ENCODE measurements at places on chromosomes 1 and 21.
A peak's percentile ranks its signal among the peaks of the same experiment; 100 is the strongest.

- DNase-seq = no peak
These were observed 11.3 kb upstream of the NUP210L start for GRCh38 chr1:154166207-154166606.

DNA sequence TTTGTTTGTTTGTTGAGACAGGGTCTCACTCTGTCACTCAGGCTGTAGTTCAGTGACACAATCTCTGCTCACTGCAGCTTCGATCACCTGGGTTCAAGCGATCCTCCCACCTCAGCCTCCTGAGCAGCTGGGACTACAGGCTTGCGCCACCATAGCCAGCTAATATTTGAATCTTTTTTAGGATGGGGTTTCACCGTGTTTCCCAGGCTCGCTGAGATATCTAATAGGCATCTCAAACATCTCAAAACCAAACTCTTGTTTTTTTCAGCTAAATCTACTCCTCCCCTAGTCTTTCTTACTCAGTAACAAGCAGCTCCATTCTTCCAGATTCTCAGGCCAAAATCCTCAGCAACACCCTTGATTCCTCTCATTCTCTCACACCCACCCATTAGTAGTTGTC, 22.0 kb upstream of the SRRM1 start:
- DNase-seq = no peak

DNA sequence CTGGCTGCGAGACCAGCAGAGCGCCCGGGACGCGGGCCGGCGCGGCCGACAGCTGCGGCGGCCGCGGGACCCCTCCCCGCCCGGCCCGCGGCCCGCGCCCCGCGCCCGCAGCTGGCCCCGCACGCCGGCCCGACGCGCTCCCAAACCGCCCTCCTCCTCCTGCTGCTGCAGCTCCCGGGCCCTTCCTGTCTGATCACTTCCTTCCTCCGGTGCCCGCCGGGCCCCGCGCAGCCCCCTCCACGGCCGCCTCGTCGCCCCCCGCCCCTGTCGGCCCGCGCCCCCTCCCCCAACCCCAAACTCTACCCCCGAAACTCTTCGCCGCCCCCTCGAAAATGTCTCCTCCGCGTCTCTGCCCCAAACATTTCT, 594 bp downstream of the LUZP1 start:
- peak; percentile 31 for DNase-seq

DNA sequence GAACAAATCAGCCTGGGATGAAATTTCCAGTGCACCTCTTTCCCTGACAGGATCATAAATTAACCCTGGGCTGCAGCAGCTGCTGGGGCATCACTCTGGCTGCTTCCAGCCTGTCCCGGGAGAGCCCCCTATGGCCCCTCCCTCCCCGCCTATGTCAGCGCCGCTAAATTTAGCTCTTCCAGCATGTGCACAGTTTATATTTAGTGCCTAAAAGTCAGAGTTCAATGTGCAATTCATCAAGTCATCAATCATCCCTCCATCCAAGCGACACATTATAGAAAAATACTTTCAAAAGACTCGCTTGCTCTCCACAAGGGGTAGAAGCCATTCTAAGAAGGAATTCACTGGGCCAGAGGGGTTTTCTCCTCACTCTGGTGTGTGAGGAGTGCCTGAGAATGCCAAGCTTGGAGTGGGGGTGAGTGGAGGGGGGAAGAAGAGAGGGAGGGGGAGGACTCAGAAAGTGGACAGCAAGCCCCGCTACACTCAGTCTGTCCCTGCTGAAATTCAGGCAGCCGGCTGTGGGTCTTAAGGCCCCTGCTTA, 37.4 kb downstream of the XCL1 start:
- no peak for DNase-seq

DNA sequence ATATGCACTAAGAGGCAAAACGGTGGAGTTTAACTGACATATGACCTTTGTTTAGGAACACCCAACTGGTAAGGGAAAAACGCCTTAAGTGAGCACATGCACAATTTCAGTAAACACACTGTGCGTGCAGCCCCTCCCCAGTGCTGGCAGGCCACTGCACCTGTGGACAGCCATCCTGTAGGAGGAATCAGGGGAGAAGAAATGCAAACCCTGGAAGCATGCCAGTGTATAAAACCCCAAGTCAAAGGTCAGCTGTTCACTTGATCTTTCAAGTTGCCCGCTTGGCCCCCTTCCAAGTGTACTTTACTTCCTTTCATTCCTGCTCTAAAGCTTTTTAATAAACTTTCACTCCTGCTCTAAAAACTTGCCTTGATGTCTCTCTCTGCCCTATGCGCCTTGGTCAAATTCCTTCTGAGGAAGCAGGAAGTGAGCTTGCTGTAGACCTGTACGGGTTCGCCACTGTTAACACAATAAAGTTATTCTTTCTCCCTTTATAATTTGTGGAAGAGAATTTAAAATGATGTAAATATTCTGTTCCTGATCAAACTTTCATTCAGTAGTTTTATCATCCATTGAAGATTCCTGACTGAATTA, 31.8 kb downstream of the USP25 start:
- no peak for DNase-seq

DNA sequence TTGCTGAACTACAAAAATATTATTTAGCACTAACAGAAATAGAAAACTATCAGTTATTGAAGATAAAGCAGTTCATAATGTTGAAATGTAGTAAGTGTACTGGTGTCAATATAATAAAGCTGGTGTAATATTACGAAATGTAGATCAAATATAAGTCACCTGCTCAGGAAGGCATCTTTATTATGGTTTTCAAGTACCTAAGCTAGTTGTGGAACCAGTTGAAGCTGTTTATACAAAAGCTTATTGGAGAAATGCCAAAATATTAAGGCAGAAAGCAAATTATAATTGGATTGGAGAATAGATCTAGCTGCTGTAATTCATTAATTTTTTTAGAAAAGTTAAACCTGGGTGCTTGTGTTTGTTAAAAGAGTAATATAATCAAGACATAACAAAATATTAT, 6.2 kb upstream of the MARK1 start:
- no peak for DNase-seq

- DNase-seq = no peak
These were observed 106.0 kb downstream of the NTNG1 start for GRCh38 chr1:107246775-107247345.

- no peak for DNase-seq
These were observed 29.6 kb upstream of the DNM3 start for GRCh38 chr1:171811672-171812071.

GRCh38 chr1:214451596-214451995, 99.8 kb downstream of the PTPN14 start:
- no peak for DNase-seq

DNA sequence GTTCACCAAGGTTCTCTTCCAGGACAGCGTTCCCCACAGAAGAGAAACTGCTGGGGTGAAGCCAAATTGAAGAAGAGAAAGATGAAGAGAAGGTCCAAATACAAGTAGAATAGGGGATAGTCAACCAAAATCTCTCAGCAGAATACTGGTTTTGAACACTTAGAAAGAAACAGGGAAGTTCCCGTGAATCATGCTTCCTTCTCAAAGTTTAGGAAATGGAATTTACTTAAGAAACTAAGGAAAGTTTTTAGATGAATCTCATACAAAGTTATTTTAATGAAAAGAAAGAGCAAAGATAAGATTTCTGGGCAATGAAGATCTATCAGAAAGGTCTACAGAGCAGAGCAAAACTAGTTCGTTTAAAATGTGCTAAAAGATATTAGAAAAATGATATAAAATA, 43.3 kb downstream of the EXO1 start:
- DNase-seq = no peak

DNA sequence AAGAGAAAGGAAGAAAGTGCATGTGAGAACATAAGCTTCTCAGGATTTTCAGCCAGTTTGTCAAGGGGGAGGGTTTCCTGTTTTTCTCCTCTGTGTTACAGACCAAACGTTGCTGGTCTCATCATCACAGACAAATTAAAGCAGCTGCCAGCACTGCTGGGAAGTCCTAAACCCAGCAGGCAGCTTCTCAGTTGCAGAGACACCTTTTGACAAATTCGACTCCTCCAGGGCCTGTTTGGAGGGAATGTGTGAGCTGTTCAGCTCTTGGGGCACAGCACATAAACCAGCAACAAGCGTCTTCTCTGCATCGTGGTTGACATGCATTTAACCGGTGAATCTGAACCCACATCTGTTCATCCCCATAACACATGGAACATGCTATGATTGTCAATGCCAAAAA, 454.6 kb upstream of the RUNX1 start:
- DNase-seq = no peak

DNA sequence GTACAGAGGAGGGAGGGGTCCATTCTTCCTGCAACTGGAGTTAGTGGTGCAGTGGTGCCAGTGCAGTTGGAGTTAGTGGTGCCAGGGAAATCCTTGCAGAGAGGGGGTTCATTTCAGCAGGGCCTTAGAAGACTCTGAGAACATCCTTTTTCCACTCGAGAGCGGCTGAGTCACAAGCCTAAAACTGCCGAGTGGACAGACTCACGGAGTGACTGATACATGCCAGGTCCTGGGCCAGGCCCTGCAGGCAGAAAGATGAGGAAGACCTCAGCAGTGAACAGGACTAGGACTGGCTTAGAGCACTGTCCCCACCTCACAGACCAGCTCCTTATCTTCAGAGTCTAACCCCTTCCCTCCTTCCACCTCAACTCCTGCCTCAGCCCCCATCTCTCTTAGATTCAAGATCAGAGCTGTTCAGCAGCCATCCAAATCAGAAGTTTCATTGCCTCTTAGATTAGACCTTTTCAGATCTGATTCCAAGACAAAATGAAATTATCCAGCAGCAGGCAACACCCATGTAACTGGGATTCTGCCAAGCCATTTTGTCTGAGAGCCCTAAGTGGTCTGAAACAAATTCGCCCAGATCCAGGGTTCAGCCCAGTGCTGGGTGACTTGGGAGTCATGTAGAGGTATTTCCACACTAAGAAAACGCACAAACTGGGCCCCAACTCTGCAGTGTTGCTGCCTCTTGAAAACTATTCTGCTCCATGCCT, 12.7 kb upstream of the IKBKE start:
- DNase-seq = no peak

GRCh38 chr1:180002437-180002836, 47.8 kb downstream of the CEP350 start:
- DNase-seq = no peak

DNA sequence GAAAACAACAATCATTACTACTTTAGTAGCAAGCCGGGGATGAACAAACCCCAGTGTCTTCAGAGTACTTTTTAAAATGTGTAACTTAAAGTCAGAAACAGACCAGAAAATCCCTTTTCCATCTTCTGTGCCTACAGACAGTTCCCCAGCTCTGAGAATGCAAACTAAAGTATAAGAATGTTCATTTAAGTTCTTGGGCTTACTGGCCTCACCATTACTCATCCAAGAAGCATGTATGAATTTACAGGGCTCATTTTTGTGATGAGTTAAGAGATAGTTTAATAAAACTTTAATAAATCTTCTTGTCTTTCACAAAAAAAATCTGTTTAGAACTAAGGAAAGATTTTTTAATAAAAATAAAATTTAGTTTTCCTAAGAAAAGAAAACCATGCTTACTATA, 4.6 kb downstream of the LPGAT1 start:
- no peak for DNase-seq

- no peak for DNase-seq
These were observed 22.4 kb upstream of the ARHGAP29 start for GRCh38 chr1:94259635-94260289.

- no peak for DNase-seq
These were observed 128.3 kb downstream of the ELAVL4 start for GRCh38 chr1:50237056-50237455.

GRCh38 chr1:164647211-164647610, 88.2 kb downstream of the PBX1 start:
- DNase-seq = no peak

- no peak for DNase-seq
These were observed 1.1 kb downstream of the CASQ2 start for GRCh38 chr1:115767403-115767802.

- no peak for DNase-seq
These were observed 40.0 kb downstream of the ROR1 start for GRCh38 chr1:63813829-63814277.

DNA sequence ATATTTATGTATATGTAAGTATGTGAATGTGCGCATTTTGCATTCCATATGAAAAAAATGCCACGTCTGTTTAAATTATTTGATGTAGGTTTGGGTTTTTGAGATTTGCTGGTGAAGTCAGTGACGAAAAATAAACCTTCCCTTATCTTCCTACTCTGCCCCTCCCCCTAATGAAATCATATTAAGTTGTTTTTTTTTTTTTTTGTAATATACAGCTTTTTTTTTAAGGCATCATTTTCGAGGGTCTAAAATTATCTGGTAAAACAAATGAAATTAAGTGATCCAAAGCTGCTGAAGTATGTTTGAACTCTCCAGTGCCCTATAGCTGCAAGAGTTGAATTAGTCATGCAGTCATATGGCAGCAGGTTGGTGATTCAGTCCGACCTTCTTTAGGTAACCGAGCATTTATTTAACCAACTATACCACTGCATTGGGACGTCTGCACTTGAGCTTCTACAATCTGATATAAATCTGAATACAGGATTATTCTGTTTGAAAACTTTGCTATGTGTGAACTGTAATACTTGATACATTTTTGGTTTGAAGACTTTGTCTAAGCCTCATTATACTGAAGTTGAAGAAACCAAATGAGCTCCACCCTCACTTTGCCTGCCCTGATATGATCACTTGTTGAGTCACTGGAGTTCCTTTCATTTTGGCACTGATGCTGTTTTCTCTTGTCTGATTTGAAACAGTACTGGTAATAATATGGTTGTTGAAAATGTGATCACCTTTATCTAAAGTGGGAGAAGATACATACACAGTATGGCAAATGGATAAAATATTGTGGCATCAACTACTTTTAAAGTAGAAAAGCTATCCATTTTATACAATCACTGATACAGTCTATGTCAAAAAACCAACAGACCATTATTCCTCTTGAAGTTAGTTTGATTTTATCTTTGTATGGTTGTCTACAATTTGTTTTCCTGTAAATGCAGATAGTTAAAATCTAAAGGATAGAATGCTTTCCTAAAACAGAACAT, 11.7 kb downstream of the PDIK1L start:
- no peak for DNase-seq

- no peak for DNase-seq
These were observed 13.3 kb upstream of the PPP2R5A start for GRCh38 chr1:212271823-212272485.

GRCh38 chr21:38367646-38368045, 110.9 kb downstream of the KCNJ15 start:
- no peak for DNase-seq

- DNase-seq = no peak
These were observed 101.0 kb upstream of the NFIA start for GRCh38 chr1:60981357-60981756.

- DNase-seq = no peak
These were observed 17.5 kb upstream of the ALPL start for GRCh38 chr1:21491488-21492355.

Measured in activated naive CD8-positive, alpha-beta T cell treated with anti-CD3 and anti-CD28 coated beads, Interleukin-2, amount 50 U/mL, for 24 hours (primary cell).